NCI-H1417 treated with DMSO at 0.1 percent for 48 hours (cell line): ENCODE measurements at places on chromosomes 6 and 20.

- DNase-seq = no peak
Observed at GRCh38 chr6:147547369-147547902, 38.9 kb downstream of the SAMD5 start.

- DNase-seq = no peak
Observed at GRCh38 chr20:25378884-25379733, 11.5 kb downstream of the ABHD12 start.

DNA sequence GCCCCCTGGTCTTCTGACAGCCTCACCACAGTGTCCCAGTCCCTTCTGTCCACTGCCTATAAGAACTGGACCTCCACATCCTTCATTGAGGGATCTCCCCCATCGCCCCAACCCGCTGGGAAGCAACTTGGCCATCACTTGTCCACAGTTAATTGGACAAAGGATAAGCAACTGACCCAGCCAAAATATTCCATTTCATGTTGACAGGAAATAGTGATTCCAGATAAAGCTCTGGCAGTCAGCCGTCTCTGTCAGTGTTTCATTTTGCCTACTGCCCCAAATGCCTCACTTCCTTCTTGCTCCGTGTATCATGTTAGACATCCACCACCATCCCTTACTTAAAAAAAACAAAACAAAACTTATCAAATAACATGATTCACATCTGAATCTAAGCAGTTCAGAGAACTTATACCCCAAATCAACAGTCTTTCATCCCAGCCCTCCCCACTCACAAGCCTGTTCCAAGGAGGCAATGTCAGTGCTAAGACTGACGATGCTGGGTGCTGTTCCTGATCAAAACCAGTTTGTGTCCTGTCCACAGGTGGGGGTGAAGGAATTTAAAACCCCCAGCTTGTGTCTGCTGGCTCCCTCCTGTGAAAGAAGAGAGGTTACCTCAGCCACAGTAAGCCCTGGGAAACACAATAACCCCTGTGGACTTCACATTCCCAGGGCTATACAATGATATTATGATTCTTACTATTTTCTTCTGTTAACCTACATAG, 162.5 kb downstream of the WDR27 start:
- DNase-seq = no peak

GRCh38 chr6:35402136-35402855, 49.8 kb upstream of the FANCE start:
- DNase-seq = no peak

- DNase-seq = no peak
Observed at GRCh38 chr6:136552054-136552453, 1.8 kb upstream of the MAP7 start.

DNA sequence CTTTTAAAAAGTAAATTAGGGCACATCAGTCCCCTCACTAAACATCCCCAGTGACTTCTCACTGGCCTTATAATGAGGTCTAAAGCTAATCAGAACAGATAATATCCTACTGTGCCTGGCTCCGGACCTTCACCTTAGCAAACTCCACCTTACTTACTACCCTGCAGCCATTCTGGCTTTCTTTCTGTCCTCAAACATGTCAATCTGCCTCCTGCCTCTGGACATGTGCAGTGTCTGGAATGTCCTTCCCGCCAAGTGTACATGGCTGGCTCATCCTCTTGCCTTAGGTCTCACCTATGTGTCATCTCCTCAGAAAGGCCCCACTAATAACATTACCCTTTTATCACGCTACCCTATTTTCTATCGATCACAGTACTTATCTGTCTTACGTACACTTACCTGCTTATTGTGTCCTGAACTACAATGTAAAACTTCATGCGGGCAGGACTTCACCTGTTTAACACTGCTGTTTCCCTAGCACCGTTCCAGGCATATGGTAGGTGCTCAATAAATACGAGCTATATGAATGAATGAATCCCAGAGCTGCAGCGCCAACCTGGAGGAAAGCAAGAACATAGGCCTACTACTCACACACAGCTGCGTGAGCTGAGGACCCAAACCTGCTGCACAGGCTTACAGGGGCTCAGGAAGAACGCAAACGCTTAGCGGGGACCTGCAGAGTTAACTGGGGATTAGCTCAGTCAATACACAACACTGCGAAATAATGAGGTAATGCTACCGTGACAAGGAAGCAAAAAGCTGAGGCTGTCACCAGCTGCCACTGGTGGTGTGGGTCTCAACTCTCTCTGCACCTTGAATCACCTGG, 991 bp downstream of the UQCC2 start:
- no peak for DNase-seq

DNA sequence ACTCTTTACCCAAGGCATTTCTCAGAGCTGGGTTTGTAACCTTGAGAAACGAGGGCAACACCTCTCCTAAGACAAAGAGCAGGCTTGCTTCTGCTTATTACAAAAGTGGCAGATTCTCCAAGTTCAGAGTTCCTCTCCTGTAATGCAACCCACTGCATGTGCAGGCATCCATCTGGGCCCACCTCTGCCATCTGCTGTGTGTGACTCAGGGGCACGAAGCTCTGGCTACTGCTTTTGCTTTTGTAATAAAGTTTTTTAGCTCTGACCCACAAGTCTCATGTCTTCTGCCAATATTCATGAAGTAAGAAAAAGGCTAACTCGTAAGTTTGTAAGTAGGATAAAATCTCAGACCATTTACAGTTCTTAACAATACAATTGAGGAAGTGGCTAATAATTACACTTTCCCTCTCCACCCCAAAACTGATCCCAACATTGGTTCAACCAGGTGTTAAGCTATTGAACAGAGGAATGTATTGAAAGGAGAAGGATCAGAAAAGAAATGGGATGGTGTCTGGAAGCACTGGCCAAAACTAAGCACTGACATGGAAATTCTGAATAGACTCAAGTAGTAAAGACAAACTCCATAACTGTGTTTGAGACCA, 51.7 kb upstream of the SMLR1 start:
- no peak for DNase-seq

DNA sequence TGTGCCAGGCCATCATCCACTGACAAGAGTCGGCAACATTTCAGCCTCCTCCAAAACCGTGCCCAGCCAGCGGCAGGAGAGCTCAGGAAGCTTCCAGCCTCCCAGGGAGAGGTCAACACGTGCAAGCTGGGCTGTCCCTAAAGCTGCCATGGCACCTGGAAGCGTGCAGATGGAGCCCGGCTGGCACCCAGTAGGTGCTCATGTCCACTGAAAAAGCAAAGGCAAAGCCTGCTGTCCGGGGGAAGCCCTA, 14.4 kb upstream of the TLDC2 start:
- DNase-seq = no peak

DNA sequence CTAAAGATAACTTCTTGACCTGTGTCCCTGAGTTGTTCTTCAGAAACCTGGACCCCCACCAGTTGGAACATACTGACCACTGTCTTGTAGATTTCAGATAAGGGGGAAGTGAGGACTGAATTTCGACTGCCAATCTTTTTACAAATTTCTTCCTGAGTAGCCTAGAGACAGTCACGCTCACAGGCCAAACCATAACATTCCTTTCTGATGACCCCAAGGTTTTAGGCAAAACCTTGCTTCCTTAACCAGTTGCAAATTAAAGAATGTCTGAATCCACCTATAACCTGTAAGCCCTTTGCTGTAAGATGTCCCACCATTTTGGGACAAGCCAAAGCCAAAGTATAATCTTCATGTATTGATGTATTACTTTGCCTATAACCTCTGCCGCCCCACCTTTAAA, 306.9 kb downstream of the LRFN2 start:
- no peak for DNase-seq

DNA sequence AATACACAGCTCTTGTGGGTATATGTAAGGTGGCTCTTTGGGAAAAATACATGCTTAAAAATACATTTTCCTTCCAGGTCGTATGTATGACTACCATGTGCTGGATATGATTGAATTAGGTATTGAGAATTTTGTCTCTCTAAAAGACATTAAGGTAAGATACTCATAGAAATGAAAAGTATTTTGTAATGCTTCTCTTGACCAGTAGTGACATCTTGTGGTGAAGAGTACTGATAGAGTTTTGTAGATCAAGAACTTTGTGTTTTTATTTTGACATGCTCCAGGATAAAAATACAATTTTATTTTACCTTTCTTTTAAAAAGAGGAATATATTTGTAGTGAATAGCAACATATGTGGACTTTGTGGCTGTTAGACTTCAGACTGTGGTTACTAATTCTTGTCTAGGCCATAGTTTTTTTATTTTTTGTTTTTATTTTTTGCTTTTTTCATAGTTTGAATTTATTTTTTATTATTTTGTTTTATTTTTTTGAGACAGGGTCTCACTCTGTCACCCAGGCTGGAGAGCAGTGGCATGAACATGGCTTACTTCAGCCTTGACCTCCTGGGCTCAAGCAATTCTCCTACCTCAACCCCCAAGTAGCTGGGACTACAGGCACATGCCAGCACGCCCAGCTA, 17.9 kb downstream of the RPF2 start:
- DNase-seq = no peak

- DNase-seq = no peak
Observed at GRCh38 chr20:37872161-37872560, 30.8 kb upstream of the VSTM2L start.

DNA sequence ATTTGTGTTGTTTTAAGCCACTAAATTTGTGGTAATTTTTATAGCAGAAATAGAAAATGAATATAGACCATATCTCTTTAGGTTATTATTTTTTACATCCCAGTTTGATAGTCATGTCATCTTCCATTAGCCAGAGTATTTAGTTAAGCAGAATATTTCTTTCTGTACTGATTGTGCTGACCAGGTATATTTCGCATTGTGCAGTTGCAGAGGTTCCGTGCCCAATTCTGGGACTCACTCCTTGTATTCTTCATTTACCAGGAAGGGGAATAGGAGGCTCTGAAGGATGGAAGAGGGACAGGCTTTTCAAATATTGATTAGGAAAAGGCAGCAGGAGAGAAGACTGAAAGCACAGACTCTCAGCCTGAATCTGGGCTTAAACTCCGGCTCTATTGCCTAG, 217.8 kb downstream of the AKAP7 start:
- DNase-seq = no peak

GRCh38 chr20:15561070-15561569, 1012.1 kb downstream of the KIF16B start:
- no peak for DNase-seq

- DNase-seq = no peak
Observed at GRCh38 chr6:22367346-22367745, 70.5 kb upstream of the PRL start.

- no peak for DNase-seq
Observed at GRCh38 chr20:45950330-45950646, 15.8 kb downstream of the PCIF1 start.

- DNase-seq = no peak
Observed at GRCh38 chr6:15882915-15883314, 220.1 kb upstream of the DTNBP1 start.

GRCh38 chr6:56400273-56400672, 152.9 kb upstream of the COL21A1 start:
- no peak for DNase-seq

GRCh38 chr6:99563056-99563723, 5.3 kb downstream of the CCNC start:
- DNase-seq = no peak

DNA sequence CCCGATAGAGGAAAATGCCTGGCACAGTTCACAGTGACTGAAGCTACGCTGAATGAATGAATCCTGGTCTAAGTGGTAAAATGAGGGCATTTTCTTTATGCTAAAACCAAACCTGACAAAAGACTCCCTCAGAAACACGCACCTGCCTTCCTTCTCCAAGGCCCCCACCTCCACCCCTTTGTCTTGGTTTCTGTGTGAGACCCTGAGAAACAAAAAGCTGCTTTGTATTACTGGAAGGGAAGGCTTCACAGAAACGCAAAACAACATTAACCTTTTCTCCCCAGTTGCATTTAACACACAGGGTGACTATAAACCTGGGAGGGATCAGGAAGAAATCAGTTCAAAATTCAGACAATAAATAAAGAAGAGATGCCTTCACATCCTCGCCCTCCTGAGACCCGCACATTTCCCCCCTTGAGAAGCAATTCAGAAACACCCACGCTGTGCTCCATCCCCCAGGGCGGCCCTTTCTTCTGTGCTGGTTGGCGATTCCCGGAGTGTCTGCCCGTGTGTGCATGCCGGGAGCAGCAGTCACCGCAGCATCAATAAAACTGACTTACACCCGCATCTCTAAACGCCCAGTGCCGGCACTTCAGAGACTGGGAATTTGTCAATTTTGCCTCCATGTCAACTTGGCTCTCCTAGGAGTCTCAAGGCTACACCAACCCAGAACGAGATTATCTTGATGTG, 67.2 kb upstream of the TRAF3IP2 start:
- no peak for DNase-seq

- DNase-seq = no peak
Observed at GRCh38 chr20:23614163-23614562, 8.4 kb upstream of the CST9 start.

GRCh38 chr6:13814938-13815575, 700 bp upstream of the MCUR1 start:
- no peak for DNase-seq

DNA sequence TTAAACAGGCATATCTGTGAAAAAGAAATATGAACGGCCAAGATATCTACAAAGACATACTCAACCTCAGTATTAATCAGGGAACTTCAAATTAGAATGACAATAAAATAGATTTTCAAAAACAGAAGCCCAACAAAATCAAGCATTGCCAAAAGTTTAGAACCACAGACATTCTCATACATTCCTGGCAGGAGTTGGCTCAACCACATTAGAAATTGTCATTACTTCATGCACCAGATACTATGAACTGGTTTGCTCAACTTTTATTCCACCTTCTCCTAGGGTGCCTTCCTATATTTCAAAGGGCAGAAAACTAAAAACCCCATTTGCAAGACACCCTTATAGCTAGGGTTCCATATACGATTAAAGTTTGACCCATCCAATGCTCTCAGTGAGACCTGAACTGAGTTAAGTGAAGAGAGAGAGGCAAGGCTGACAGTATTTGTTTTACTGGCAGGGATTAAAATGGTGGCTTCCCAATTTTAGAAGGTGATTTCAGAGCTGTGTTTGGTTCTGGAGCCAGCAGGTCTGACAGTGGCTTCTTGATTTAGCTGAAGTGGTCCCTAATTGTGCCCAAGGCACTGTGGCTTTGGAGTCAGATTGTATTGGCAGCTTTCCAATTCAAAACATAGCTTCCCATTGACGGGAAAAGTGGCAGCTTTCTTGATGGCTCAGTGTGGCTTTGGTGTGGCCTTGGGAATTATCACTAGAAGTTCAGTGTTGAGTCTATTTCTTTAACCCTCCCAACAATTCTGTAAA, 77.1 kb upstream of the CDYL start:
- peak; percentile 5 for DNase-seq

DNA sequence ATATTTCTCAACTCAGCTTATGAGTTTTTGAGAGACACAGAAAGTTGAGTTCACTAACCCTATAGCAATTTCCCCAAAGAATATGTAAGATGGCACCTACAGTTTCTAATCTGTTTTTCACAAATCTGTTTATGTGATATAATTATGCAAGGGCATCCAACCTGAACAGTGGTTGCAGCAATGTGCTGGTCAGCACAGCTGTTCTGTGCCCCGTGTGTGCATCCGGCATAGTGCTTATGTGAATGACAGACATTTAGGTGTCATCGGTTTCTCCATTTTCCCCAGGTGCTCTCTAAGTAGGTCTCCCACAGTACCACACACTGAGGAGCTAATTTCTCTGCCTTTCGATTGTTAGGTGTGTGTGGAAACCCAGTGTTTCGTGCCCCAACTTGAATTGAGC, 7.7 kb upstream of the BACH2 start:
- no peak for DNase-seq
